ENCODE measurements at places on chromosomes 13 and 19. TPM values are rescaled to one million over a fixed set of nuclear protein-coding genes. Genes with fewer than 3 reads are reported as not detected.

Gene OLFM4
- 0.89 TPM for total RNA-seq

Gene CDX2
- total RNA-seq: not detected

Gene ERICH4
- total RNA-seq: not detected

Gene CGB8
- total RNA-seq: 0.31 TPM

Gene SOX21
- total RNA-seq: not detected
